Common myeloid progenitor, CD34-positive (primary cell): ENCODE measurements at places on chromosomes 1 and 21.

DNA sequence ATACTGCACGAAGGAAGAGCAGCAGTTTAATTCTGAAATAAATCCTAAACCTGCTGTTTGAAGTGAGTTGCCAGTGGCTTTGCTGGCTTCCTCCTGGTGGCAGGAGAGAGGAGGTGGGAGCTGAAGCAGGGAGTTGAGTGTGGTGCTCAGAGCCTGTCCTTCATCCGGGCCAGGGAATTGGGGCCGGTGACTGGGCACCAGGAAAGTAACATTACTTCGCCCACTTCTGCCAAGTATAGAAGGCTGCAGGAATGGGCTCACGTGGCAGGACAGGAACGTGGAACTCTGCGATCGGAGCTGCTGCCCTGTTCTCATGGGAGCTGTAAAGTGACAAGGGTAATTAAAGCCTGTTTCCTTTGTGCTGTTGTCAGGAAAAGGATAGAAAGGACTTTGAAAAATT, 8.7 kb downstream of the TOR3A start:
- DNase-seq, result no peak

DNA sequence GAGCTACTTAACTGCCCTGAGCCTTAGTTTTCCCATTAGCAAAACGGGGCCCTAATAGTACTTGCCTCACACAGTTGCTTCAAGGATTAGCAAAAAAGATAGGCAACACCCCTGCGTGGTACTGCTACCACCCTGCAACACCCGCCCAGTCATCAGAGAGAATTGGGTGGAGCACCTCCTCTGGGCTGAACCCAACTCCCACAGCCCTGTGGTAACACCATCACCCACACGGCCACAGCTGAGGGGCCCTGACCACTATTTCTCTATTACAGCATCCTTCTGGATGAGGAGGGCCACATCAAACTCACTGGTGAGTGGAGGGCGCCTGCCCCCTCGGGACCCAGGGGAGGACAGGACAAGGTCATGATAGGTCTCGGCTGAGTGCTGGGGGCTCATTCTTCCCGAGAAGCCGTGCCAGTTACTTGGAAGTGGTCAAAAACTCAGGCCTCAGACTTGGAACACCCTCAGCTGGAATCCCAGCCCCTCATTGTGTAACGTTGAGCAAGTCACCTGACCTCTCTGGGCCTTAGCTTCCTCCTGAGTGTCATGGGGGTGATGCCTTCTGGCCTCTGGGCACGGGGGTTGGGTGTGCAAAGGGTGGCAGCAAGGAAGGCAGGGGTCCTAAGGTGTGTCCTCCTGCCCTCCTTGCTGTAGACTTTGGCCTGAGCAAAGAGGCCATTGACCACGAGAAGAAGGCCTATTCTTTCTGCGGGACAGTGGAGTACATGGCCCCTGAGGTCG, 24.6 kb downstream of the RPS6KA1 start:
- DNase-seq, result no peak

DNA sequence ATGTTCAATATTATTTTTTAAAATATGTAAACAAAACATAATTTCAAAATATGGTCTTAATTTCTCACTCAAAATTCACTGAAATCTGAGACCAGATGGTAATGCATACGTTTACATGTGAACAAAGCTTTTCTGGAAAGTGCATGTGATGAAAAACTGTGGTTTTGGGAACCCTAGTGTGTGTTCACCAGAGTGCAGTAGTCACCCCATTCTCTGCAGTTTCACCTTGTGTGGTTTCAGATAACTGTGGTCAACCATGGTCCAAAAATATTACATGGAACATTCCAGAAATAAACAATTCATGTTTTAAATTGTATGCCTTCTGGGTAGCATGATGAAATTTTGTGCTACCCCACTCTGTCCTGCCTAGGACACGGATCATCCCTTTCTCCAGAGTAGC, 2021.9 kb downstream of the MRPL39 start:
- DNase-seq, result no peak

- DNase-seq, result no peak
Measured at GRCh38 chr1:210905944-210906453, 227.9 kb downstream of the KCNH1 start.

- DNase-seq, result no peak
Measured at GRCh38 chr1:99429754-99430153, 165.5 kb downstream of the PLPPR4 start.

- no peak for DNase-seq
Measured at GRCh38 chr1:195569934-195570333, 1038.3 kb downstream of the KCNT2 start.

- no peak for DNase-seq
Measured at GRCh38 chr21:31014891-31015290, 23.4 kb downstream of the KRTAP19-8 start.

DNA sequence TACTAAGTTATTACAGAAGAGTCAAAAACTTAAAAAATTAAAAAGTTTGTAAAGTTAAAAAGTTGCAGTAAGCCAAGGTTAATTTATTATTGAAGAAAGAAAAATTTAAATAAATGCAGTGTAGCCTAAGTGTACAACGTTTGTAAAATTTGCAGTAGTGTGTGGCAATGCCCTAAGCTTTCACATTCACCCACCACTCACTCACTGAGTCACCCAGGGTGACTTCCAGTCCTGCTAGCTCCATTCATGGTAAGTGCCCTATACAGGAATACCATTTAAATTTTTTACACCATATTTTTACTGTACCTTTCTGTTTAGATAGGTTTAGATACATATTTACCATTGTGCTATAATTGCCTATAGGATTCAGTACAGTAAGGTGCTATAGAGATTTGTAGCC, 88.6 kb downstream of the CTH start:
- peak; percentile 14 for DNase-seq

DNA sequence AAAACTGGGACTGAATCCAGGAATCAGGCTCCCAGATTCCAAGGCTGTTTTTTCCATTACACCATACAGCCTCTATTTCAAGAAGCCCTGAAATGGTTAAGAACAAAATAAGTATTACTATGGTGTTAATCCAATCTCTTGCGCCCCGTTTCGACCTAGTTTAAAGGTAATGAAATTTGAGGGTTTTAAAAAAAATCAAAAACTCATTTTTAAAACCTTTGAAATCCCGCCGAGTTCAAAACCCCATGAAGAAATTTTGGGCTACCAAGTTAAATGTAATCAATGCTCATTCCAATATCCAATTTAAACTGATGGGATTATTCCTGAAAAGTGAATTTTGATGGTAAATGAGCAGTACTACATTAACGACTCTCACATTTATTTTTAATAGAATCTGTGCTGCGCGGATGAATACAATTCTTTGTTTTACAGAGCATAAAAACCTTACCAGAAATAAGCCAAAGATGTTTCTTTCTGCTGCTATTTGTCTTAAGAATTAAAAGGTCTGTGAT, 767 bp upstream of the EGLN1 start:
- DNase-seq, result no peak

- DNase-seq, result no peak
Measured at GRCh38 chr1:93348104-93348728, 2.5 kb downstream of the DR1 start.

DNA sequence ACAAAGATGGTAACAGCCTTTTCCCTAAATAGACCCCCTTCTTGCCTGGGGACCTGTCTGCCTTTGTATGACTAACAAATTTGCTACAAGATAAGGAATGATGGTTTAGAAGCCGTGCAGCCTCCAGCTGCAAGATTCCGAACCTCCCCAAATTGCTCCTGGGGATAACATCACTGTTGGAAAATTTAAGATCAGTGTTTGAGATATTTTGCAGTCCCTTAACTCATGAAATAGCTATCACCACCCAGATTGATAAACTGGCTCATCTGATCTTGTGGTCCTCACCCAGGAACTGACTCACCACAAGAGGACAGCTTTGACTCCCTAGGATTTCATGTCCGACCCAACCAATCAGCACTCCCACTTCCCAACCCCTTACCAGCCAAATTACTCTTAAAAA, 254.7 kb downstream of the USH2A start:
- no peak for DNase-seq

DNA sequence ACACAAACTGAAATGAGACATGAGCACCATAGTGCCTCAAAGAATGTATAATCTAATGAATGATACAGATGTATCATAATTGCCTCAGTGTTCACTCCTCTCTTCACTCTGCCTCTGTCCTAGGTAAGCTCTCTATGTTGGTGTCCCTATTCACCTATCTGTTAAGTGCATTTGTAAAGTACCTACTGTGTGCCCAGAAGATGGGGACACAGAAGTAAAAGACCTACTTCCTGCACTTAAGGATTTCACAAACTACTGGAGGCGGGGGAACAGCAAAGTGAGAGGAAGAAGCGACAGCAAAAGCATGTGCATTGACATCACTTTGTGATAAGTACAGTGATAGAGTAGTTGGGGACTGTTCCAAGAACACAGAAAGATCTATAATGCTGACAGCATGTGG, 18.1 kb downstream of the RD3 start:
- no peak for DNase-seq
